ENCODE measurements at places on chromosomes 2 and 18.

- no peak for DNase-seq
Measured at GRCh38 chr2:19425419-19425818, 67.0 kb upstream of the OSR1 start.

DNA sequence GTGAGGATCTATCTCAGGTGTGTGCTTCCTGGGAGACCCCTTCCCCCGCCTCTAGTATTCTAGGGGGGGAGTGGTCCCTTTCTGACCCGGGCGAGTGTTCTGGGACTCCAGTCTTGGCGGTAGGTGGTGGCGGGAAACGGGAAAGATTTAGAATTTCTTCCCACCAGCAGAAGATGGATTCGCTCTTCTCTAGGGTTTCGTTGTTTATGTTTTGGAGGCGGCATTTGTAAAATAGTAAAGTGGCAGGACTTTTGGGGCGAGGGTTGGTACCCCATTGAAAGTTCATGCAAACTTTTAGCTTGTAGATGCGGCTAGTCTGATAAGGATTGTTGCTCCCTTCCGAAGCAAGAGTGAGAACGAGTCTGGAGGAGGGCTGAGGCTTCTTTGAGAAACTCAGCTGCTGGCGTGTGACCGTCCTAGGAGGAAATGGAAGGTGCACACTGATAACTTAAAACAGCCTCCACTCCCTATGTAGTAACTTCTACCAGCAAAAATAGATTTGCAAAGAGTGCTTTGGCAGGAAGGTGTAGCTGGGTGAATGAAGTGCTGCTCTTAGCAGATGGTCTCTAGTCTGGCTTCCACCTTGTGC lies 412 bp downstream of the GPD2 start:
- no peak for DNase-seq

DNA sequence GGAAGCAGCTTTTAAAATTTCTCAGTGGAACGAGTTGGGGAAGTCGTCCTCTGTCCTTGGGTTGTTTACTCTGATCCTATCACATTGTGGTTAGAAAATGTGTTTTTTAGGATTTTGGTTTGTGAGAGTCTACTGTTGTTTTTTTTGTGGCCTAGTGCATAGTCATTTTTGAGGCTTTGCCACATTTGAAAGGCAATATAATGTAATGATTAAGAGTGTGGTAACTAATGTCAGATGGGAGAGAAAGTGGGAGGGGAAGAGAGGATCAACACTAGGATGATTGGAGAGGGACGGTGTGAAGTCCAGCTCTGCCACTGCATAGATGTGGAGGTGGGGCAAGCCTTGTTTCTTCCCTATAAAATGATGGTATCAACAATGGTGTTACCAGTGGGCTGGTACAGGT lies 8.5 kb downstream of the SP140L start:
- no peak for DNase-seq

DNA sequence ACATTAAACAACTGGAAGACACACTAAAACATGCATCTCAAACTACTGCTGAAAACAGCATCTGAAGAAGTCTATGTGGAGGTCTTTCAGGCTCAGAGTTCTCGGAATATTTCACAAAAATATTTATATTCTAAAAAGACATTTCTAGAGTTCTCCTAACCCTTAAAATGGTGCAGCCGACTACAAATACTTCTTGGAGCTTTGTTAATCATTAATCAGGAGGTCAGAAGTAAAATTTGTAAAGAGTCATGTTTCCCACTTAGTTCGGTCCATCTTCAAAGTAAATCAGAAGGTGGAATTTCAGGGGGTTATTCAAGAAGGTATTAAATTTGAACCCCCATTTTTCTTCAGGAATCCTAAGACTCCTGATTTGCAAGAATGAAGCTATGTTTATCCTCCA lies 72.7 kb downstream of the FAM228A start:
- no peak for DNase-seq

GRCh38 chr2:218517434-218518206 lies 50.5 kb downstream of the USP37 start:
- no peak for DNase-seq

DNA sequence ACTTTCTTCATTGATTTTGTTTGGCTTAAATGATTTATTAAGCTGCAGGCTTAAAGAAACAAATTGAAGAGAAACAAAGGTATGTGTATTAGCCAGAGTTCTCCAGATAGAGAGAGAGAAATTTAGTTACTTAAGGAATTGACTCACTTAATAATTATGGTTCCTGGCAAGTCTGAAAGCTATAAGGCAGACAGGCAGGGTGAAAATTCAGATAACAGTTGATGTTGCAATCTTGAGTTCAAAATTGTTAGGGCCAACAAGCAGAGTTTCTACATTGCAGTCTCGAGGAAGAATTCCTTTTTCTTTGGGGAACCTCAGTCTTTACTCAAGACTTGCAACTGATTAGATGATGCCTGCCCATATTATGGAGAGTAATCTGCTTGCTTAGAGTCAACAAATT lies 593.5 kb downstream of the ADCYAP1 start:
- no peak for DNase-seq

All from right atrium auricular region (tissue), 2 donors.